Upper lobe of left lung (tissue), 6 donors: ENCODE measurements at places on chromosomes 13 and 19.

- no peak for DNase-seq
These were observed 7.0 kb upstream of the ZFP36 start for GRCh38 chr19:39399668-39400050.

DNA sequence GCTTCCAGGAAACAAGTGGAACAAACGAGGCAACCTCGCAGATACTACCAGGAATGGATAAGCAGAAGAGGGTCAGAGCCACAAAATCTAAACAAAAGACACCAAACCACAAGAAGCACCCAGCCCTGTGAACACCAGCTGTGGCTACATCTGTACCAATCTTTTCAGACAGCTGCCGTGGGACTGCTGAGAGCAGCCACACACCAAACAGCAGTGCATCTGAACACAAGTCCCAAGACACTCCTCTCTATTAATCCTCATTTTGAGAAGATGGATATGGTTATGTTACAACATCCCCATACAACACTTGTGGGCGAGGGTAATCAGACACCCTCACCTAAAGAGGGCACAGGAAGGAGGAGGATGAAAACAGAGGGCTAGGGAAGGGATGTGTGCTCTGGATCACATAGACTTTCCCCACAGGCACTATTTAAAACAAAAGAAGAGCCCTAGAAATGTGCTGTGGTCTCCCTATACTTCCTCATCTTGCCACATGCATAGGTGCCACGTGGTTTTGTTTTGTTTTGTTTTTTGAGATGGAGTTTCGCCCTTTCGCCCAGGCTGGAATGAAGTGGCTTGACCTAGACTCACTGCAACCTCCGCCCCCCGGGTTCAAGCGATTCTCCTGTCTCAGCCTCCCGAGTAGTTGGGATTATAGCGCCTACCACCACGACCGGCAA is 41.6 kb upstream of the ZNF14 start:
- DNase-seq = no peak

DNA sequence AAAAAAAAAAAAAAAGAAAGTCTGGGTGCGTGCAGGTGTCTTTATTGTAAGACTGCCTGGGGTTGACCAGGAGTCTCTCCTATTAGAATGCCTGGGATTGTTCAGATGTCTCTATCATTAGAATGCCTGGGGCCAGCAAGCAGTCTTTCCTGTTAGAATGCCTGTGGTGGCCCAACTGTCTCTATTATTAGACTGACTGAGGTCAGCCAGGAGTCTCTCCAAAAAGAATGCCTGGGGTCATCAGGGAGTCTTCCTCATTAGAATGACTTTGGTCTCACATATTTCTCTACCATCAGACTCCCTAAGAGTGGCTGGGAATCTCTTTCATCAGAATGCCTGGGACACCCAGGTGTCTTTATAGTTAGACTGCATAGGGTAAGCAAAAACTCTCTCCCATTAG is 1577.5 kb downstream of the UQCRFS1 start:
- DNase-seq = no peak

DNA sequence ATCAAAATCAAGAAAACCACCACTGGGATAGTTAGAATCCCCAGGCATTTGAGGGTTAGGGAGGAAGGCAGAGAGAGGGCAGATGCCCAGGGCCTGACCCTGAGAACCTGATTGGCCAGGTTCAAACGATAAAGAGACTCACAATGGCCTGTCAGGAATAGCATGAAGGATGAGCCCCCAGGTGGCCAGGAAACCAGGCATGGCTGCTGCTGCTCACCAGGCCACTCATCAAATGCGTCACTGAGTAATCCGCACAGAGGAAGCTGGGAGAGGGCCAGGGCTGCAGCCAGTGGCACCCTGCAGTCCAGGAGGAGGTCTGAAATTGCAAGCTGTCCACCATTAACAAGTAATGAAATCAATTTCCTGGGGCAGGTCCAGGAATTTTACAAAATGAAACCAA is 111.3 kb downstream of the KATNAL1 start:
- no peak for DNase-seq

DNA sequence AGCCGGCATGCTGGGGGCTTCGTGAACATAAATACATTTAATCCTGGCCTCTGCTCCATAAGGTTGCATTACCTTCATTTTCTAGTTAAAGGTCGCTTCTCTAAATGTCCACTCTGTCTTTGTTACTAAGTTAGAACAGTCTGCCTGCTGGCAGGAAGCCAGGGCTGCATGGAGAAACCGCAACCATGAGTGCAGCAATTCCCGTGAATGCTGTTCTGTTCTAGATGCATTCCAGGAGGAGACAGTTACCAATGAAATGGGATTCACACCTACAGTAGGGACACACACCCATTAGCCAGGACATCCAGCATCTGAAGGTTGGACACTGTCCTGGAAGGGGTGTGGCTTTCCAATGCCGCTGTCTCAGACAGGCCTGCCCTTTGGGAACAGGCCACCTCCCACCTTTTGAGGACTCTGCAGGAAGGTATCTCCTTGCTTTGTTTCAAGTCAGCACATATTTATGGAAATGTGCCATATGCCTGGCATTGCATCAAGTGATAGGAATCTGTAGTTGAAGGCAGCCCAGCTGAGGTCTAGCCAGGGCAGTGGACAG is 129.7 kb downstream of the SLC7A1 start:
- no peak for DNase-seq

GRCh38 chr13:45219938-45220375 is 19.1 kb upstream of the KCTD4 start:
- no peak for DNase-seq

- peak; percentile 87 for DNase-seq
These were observed 102.2 kb upstream of the PEG3 start for GRCh38 chr19:56942756-56943155.

GRCh38 chr19:3798137-3798536 is 12.0 kb upstream of the MATK start:
- no peak for DNase-seq

GRCh38 chr19:8206147-8207087 is 2.8 kb upstream of the CERS4 start:
- DNase-seq = no peak

GRCh38 chr13:71304861-71305260 is 562.1 kb downstream of the DACH1 start:
- DNase-seq = no peak

DNA sequence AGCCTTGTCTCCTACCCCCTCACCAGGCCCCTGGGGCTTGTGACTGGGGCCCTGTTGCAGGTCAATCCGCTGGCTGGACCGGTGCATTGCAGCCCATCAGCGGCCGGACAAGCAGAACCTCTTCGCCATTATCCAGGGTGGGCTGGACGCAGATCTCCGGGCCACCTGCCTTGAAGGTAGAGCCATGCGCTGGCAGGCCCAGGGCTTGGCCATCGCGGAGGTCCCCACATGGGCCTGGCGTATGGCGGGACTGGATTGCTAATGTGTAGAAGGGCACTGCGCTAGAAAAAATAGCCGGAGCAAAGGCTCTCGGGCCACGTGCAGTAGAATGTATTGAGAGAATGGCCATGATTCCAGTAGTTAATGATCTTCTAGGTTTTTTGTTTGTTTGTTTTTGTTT is 6.2 kb downstream of the QTRT1 start:
- no peak for DNase-seq

GRCh38 chr13:33678906-33679657 is 138.9 kb upstream of the RFC3 start:
- peak; percentile 90 for DNase-seq

DNA sequence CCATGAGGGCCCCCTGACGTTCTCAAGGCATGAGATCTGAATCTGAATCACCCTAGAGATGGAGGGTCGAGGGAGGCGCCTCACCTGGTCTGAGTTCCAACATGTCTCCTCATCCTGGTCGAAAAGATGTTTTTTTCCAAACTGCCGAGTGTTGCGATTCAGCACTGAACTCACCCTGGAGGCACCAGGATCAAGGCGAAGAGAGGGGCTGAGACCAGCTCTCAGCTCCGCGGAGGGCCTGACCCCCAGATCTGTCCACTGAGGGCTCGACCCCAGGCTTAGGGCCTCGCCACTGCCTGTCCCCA is 555 bp downstream of the NR2C2AP start:
- DNase-seq = no peak

DNA sequence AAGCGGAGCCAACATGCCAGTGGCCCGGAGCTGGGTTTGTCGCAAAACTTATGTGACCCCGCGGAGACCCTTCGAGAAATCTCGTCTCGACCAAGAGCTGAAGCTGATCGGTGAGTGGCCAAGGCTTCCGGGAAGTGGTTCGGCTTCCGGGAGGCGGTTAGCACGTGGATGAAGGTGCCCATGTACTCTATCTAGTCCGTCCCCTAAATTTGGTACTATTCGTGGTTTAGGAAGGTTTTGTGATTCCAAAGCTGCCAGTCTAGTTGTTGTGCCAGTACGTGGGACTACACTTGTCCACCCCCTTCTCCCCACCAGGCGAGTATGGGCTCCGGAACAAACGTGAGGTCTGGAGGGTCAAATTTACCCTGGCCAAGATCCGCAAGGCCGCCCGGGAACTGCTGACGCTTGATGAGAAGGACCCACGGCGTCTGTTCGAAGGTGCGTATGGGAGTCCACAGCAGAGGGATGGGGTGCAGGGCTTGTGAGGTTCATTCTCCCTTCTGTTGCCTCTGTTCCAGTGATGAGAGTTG is 579 bp downstream of the RPS9 start:
- DNase-seq = no peak

GRCh38 chr13:103403148-103403740 is 337.0 kb upstream of the SLC10A2 start:
- DNase-seq = no peak

- no peak for DNase-seq
These were observed 173.0 kb downstream of the OLFM4 start for GRCh38 chr13:53201454-53202225.

DNA sequence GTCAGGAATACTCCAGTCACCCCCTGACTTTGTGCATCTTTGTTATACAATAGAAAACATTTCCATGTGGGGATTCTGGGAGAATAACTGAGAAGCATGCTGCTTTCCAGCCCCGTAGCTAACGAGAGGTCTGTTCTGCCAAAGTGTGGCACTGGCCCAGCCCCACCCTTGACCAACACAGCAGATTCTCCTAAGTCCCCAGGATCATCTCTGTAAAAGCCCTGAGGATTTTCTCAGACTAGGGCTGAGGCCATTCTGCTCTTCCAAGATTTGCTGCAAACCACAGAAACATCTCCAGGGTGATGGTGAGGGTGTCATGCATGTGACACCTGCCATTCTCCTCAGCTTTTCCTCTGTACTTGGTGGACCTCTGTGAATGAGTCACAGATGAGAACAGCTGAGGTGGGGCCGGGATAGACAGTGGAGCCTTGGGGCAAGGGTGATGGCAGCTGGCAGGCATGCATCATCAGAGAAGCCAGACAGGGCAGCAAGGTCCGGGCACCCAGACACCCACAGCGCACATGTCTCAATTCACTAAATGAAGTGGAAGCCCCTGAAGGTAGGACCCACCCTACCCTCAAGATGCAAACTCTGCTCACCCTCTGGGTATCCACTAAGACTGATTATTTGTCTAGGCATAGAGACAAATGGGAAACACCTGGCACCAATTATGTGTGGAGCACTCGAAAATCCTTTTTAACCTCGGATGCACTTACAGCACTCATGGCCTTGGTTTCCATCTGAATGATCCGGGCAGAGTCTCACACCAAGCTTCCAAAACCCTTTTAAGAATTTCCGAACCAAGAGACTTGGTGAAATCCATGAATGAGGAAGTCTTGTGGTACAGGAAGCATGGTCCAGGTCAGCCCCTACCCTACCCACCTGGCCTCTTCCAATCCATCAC is 20.1 kb upstream of the DOCK9 start:
- DNase-seq = no peak

DNA sequence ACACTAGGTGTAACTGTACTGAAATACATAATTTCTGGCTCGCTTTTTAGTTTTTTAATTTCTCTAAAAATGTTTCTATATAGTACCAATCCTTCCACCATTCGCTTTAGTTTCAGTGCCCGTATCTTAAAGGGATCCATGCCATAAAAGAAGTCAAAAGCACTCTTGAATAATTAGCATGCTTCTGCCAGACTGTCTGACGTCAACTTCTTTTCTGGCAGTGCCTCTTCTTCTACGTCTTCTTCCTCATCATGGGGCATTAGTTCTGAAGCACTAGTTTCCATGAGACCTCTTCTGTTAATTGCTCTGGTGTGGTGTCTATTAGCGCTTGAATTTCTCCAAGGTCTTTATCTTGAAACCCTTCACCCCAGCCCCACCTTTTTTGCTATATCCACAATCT is 93.8 kb upstream of the DOCK9 start:
- DNase-seq = no peak

DNA sequence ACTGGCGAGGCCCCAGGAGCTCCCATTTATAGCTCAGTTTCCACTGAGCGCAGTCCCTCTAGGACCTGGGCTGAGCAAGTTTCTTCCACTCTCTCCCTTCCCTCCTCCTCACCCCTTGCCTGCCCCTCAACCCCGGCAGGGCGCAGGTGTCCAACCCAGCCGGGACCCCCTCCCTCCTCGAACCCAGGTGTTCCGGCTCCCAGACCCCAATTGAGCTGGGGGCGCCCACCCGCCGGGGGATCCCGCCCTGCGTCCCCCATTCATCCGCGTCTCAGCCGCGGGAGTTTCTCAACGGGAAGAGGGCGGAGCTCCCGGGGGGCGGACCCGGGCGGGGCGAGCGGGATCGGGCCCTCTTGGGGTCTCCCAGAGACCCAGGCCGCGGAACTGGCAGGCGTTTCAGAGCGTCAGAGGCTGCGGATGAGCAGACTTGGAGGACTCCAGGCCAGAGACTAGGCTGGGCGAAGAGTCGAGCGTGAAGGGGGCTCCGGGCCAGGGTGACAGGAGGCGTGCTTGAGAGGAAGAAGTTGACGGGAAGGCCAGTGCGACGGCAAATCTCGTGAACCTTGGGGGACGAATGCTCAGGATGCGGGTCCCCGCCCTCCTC is at the start of gene KIRREL2:
KIRREL2 (plus strand) TSS at position 366 of the 604 bp plus-strand sequence; CDS start at position 575, 209 bp downstream.
- no peak for DNase-seq

GRCh38 chr19:18745012-18745735 is 45.9 kb downstream of the COMP start:
- peak; percentile 82 for DNase-seq

GRCh38 chr13:49606747-49607648 is 21.3 kb upstream of the ARL11 start:
- DNase-seq = peak; percentile 92

GRCh38 chr13:39823063-39823713 is 167.7 kb downstream of the COG6 start:
- DNase-seq = no peak

GRCh38 chr19:32814624-32815023 is 54.9 kb downstream of the SLC7A9 start:
- DNase-seq = no peak

GRCh38 chr13:88507909-88508308 is 836.7 kb downstream of the SLITRK5 start:
- DNase-seq = no peak

DNA sequence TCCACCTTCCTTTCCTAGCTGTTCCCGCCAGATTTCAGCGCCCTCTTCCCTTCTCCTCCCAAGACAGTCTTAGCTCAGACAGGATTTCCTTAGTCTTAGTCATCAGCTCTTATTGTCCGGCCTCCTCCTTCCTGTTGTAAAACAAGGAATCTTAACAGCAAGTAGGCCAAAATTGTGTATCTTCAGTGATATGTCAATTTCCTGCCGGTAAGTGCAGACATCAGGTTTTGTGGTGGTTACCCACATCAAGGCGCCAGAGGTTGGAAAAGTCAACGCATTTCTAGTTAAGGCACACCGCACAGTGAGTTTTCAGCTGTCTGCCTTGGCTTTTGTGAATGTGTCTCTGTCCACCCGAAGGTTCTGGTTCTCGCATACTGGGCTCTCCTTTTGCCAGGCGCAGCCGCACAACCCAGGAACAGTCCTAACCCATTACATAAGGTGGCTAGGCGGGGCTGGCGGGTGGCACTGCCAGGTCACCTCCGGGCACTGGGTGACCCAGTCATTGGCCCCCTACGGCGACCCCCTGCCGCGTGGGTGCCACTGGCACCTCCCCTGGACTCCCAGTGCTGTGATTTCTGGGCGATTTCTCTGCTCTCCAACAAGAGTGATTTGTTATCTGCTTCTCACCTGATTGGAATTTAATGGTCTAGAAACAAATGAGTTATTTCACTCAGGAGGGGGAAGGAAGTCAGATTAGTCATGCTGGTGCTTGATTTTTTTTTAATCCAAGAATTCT is 12.9 kb downstream of the COL4A2 start:
- DNase-seq = no peak
